ENCODE measurements at places on chromosomes 2 and 18.

DNA sequence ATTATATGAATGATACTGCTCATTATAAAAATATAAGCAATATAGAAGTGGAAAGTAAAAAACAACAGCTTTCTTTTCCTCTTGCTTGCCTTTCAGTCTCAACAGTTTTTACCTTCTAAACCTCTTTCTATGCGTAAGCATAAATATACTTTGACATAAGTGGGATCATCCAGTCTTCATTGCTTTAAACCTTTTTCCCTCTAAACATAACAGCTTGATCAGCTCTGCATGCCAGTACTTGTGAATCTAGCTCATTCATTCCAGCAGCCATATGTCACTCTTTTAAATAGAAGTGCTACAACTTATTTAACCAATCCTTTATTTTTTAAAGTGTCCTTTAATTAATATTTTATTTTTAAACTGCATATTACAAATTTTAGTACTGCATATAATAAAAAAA, 88.1 kb downstream of the TTC27 start:
- no peak for DNase-seq

DNA sequence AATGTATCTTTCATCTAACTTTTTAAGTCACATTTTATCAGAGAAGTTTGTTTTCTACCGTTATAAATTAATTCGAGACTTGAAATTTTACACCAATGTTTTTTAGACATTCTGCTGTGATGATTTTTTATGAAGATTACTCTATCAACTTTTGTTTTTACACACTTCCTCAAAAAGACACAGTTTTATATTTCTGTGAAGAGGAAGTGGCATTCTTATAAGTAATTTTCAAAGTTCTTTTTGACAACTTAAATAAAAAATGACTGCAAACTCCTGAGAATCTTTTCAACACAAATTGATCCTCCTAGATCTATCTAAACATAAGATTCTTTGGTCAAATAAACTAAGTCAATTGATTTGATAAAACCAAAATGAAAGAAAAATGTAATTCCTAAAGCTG, 13.7 kb downstream of the ANKRD44 start:
- no peak for DNase-seq

GRCh38 chr2:159933727-159934049, 128.7 kb downstream of the PLA2R1 start:
- no peak for DNase-seq

DNA sequence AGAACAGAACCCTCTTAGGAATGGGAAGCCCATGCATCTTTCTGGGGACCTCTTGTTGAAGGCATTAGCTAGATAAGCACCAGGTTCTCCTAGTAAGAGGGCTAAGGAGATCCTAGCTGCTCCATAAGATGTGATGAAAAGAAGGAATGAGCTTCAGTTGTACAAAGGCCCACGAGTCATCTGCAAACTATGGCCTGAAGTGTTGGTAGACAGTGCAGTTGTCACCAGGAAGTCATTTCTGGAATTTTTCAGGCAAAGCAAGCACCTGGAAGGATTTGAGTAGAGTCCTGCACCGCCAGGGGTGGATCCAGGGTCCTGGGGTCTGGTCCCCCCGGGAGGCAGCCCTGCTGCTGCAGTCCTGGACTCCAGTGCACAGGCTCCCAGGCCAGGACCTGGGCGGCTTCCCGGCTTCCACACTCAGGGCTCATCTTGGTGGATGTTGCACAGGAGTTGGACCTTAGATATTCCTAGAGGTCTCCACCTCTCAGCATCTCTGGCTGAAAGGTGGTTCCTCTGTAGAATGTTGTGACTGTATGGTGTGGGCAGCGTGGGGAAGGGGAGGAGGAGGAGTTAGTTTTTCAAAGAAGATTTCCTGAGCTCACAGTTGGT, 85.3 kb downstream of the LDLRAD4 start:
- no peak for DNase-seq

DNA sequence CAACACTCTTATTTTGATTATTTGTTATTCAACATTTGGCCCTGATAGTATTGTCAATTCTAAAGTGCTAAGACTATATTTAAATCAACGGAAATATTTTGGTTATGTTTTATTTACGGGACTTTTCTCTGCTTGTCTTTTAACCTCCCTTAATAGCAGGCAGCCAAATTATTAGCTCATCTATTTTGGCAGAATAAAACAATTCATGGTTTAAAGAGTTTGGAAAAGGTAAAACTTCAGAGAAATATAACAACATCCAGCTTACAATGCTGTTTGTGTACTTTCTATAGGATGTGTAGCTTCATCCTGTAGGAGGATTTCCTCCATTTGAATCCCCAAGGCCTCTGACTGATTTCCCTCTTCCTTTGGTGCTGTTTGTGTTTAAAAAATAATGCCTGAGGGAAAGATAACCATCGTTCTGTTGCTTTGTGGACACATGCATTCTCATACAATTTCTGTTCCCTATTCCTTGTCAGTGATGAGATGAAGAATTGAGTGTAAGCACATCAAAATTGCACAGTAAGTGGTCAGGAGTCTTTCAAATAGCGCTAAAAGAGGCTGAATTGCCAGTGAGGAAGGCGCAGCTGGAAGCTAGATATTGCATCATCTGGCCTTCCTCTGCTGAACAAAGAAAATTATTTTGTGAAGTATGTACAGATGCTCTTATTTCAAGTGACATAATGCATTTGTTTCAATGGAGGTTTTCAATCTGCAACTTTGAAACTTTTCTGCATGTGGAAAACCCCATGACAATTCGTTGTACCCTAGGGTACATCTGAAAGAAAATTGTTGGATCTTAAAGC, 80.3 kb downstream of the CD28 start:
- DNase-seq: no peak

- DNase-seq: no peak
These were observed 436.4 kb downstream of the EIPR1 start for GRCh38 chr2:2941205-2941604.

DNA sequence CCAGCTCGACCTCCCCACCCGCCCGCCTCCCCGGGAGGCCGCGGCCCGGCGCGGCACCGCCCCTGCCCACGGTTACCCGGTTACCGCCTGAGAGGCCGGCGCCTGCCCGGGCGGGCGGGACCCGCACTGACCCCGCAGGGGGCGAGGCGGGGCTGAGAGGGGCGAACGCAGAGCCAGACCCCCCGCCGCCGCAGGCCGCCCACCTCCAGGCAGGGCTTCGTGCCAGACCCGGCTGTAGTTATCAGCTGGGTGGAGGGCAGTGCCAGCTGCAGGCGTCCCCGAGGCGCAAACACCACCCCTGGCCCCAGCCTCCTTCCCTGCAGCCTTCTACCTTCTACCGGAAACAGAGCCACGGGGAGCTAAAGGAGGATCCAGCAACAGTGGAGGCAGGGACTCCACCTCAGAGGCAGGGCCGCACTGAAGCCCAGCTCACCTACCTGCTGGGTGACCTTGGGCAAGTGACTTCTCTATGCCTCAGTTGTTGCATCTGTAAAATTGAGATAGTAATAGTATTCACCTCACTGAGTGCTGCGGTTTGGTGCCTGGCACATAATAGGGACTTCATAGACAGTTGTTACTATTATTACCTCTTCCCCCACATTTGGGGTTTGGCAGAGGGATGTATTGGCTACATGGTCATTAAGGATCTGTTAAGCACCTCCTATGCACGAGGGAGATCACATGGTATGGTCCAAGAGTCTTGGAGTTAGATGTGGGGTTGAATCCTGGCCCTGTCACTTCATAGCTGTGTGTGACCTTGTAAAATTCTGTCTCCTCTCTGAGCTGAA, 231.6 kb upstream of the SMAD2 start:
- no peak for DNase-seq
